H7 (cell line): ENCODE measurements at places on chromosomes 11 and 22.

GRCh38 chr11:123166071-123166559 is 28.9 kb downstream of the CLMP start:
- DNase-seq: peak; percentile 73

GRCh38 chr11:28910926-28911325 is 802.7 kb downstream of the METTL15 start:
- DNase-seq: no peak

GRCh38 chr11:62131170-62131464 is 7.3 kb downstream of the INCENP start:
- no peak for DNase-seq

DNA sequence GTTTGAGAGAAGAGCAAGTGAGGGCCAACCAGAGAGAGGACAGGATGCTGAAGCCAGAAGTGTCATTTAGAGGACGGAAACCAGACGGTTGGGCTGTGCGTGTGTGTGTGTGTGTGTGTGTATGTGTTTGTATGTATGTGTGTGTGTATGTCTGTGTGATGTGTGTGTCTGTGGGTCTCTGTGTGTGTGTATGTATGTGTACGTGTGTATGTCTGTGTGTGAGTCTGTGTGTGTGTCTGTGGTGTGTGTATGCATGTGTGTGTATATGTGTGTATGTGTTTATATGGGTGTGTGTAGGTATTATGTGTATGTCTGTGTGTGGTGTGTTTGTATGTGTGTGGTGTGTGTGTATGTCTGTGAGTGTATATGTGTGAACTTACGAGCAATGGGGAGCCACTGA is 77.7 kb upstream of the EIF3D start:
- DNase-seq: no peak

DNA sequence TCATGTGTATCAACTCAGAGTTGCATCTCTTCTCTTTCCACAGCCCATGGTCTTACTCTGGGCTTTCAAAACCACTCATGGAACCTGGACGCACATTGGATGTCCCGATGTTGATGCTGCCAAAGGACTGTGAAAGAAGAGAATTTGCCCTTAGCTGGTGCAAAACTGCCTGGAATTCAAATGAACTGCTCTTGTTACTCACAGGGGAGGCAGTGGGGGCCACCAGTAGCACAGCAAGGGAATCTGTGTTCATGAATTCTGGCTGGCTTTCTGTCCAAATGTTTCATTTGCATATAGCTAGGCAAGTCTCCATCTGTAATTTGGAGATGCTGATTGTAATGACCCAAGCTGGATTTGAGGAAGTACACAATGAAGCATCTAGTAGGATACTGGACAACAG is 24.9 kb downstream of the LMO2 start:
- DNase-seq: no peak

GRCh38 chr11:13775471-13775870 is 107.0 kb downstream of the FAR1 start:
- no peak for DNase-seq

- DNase-seq: no peak
These were observed 13.3 kb upstream of the MICALL1 start for GRCh38 chr22:37892566-37893335.

DNA sequence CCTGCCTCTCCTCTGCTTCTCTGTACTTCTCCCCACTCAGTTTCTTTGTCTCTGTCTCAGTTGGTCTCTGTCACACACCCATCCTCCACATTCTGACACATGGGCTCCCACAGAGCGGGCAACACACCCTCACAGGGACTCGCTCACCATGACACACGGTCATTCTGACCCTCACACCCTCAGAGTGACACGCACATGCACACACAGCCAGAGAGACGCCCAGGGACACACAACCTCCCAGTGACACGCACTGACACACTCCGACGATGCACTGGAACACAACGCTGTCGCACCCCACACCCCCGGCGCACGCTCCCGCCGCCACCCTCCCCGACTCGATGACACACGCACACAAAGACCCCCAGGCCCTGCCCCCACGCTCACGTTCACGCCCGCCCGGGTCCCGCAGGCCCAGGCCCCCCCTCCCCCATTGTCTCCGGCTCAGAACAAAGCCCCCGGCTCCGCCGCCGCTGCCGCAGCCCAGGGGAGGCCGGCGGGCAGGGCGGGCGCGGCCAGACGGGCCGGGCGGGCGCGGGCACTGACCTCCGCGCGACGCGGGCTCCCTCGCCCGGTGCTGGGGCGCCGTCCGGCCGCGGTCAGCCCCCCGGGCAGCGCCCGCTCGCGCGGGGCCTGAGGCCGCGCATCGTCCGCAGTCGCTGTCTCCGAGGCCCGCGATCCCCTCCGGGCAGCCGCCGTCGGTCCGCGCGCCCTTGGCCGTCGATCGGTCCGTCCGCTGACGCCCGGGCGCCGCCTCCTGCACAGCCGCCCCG is 404 bp downstream of the DCHS1 start:
- DNase-seq: no peak

DNA sequence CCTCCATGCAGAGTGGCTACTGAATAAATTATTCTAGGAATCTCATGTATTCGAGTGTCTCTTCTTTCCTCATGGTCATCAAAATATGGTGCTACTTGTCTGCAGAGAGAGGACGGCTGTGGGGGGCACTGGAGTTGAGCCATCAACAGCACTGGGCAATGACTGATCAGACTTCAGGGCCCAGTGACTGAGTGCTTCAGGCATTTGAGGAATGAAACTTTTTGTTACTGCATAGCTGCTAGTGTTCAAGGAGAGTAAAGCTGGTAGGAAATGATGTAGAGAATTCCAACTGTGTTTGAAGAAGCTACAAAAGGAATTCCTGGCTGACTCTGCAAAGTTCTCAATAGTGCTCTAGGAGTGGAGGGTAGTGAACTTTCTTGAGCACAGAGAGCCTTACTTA is 277.7 kb downstream of the CADM1 start:
- no peak for DNase-seq

GRCh38 chr22:39204216-39204615 is 40.6 kb downstream of the PDGFB start:
- no peak for DNase-seq

DNA sequence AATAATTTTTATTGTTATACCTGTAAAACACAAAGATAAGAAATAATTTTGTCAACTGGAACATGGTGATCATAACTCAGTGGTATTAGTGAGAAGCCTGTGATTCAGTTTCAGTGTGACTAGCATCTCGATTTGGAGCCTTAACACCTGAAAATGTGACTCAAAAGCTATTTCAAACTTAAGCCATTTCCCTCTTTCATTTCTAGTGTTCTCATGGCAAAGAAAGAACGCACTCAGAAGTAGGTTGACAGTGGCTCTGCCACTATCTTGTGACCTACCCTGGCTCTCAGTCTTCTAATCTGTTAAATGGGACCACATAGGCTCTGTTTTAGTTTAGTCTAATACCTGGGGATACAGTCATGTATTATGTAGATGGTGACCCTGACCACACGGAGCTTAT is 62.7 kb downstream of the ISX start:
- no peak for DNase-seq

DNA sequence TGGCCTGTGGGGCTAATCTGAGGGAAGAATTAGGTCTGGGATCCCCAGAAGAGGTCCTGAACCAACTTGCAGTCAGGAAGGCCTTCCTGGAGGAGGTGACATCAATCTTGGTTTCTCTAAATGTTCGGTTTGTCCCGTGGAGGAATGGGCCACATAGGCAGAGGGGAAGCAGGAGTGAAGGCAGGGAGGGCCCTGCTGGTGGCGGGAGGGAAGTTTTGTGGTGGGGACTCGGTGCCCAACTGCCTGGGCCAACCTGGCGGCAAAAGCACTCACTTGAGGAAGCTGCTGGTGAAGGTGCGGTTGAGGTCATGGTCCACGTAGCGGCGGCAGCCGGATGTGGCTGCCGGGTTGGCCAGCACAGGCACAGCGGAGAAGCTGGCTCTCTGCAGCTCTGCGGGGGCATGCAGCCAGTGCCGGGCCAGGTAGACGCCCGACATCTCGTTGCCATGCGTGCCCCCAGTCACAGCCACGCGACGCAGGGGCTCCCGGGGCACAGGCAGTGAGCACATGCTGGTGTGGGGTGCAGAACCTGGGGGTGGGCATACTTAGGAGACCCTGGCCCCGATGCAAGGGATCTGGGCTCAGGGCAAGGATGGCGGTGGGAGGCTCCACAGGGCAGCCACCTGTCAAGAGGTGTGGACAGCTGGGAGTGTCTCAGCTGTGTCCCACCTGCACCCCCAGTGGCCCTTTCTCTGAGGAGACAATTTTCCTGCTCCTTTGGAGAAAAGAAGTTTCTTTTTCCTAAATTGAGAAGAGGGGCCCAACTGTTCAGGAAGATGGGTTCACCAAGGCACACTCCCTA is 3.8 kb downstream of the ACY3 start:
- DNase-seq: peak; percentile 43

DNA sequence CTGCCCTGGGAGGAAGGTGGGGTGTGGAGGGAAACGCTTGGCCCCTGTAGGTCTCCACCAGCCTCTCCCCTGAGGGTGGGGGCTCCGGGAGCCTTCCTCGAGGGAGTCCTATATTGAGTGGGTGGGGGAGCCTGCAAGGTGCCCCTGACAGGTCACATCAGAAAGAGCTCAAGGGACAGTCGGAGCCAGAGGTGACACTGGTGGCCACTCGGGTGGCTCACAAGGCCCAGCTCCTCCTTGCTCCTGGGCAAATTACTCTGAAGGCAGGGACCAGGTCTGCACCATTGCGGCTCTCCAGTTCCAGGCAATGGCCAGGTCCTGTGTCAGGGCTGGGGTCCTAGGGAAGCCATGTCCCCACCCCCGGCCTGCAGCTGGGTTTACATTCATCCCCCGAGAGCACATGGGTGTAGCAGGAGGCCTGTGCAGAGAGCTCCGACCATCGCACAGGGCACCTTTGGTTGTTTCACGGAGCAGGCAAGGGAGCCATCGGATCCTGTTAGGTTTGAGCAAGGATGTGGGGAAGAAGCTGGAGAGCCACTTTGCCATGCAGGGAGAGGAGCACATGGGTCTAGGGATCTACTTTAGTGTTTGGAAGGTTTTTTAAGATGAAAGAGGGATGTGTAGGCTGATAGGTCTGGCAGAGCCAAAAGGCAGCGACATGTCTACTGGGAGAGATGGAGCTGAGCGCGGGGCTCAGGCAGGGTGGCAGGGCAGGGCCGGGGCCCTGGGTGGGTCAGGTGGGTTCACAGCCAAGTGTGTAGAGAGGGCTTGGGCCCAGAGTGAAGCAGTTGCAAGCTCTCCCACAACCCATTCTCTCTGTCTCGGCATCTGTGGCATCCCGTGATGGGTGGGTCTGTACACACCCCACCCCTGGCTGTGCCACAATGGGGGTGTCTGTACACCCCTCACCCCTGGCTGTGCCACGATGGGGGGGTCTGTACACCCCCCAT is 14.8 kb downstream of the CCND1 start:
- DNase-seq: peak; percentile 59

DNA sequence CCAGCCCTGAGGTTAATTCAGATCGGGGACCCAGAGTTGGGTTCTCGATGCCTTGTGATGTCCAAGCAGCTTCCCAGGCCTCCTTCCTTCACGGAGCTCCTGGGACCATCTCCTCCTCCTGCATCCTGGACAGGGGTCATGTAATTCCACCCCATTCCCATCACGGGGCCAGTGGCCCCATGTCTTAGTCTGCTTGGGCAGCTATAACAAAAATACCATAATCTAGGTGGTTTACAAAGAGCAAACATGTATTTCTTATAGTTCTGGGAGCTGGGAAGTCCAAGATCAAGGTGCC is 41.7 kb upstream of the PRDM11 start:
- DNase-seq: no peak

DNA sequence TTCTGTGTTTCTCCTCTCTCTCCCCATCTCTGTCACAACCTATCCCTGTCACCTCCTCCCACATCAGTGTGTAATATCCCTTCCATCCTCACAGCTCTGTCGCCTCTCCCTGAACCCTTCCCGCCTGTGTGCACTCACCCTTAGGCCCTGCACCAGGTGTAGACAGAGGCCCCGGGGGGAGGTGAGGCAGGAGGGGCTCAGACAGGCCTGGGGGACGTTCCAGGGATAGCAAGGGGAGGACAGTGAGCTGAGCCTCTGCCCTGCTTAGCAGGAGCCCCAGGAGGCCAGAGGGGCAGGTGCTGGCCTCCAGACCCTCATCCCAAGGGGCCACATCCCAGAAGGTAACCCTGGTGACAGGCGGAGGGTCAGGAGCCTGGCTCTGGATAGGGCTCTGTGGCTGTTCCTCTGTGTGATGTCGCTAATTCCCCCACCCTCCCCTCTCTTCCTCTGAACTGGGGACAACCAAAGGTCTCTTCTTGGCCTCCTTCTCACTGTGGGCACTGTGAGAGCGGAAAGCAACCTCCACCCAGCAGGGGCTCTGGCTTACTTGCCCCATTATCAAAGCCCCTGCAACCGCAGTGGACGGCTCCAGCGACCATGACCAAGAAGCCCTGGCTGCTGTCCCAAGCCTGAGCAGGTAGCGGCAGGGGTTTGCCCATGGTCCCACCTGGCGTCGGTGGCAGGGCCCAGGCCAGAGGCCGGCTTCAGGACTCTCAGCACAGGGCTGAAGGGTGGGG is 35.7 kb downstream of the KCNJ4 start:
- peak; percentile 39 for DNase-seq

DNA sequence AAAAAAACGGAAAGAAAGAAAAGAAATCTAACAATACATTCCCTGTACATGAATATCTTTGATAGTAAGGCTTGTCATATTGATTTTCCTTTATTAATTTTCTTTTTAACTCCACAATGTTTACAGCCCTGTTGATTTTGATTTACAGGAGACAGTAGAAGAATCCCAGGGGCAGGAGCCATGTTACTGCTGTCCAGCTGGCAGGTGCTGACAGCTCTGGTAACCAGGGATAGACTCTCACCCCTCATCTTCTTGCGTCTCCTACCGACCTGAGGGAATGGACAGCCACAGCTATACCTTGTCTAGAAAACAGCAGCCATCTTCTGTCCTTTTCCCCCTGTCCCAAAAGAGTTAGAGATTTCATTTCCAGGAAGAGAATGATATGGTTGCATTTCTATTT is 37.4 kb downstream of the PRDM10 start:
- DNase-seq: no peak

GRCh38 chr11:1342946-1343345 is 33.5 kb upstream of the TOLLIP start:
- no peak for DNase-seq

DNA sequence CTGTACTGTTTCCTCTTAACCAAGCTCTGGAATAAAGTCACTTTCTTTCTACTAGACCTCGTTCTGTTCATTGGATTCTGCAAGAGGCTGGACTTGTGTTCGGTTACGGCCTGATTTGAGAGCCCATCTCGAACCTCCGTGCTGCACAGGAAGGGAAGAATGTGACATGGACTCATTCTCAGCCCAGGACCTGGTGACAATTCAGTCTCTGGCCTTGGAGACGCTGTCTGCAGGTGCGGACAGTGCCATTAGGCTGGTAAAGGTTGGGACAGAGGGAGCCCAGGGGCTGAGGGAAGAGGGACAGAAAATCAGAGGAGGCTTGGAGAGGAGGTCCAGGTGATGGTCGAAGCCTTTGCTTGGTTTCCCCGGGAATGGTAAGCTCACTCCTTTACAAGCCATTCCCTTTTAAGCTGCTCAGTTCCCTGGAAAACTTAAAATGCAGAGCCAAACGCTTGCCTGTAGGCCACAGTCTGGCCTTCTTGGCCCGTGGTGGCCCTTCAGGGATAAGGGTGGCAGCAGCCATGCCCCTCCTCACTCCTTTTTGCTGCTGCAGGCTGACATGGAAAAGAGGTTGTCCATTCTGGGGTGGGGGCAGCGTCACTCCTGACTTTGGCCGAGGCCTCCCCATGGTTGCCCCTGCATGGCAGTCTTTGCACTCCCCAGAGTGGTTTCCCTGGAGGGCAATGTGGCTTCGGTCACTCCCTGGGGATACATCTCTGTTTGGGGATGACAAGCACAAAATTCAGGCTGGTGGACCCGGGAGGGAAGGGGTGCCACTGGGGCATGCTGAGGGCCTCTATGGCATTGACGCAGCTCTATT is 52.3 kb downstream of the SHISAL1 start:
- no peak for DNase-seq

- DNase-seq: no peak
These were observed 144.1 kb downstream of the BBOX1 start for GRCh38 chr11:27184458-27185312.

- no peak for DNase-seq
These were observed 234.2 kb downstream of the AASDHPPT start for GRCh38 chr11:106311531-106312230.
